ENCODE measurements at places on chromosomes 6 and 20.

- H3K27me3 ChIP-seq = peaks cover 10% of the 10 kb centered on the region
- H3K4me3 ChIP-seq = no peak overlapping the region
- H3K27ac ChIP-seq = no peak overlapping the region
- no peak for DNase-seq
Observed at GRCh38 chr6:155418017-155418761, 37.5 kb downstream of the NOX3 start.

DNA sequence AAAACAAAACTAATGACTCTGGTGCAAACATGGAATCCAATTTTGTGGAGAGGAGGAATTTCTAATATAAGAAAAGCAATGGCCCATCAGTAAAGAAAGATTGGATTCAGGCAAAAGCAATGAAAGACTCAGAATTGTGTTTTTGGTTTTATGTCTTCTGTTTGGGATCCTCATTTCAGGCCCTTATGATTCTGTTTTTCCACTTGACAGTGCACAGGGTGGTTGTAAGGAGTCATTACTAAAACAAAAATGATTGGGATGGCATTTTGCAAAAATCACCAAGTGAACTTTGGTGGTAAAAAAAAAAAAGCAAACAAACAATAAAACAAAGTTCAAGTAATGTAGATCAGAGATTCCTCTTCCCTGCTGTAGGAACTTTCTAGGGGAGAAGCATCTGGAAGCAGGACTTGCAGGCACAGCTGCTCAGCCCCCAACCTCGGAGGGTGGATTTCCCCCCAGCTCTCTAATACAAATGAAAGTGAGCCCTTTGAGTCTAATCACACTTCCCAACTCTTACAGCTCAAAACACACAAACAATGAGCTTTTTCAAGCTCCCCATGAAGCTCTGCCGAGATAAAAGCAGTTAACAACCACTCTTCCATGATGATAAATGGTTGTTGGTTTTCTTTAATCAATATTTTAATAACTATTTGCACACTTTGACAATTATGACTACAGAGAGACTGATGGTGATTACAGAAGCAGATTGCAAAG is 177.7 kb downstream of the ZDHHC14 start:
- H3K4me1 ChIP-seq = no peaks in the 10 kb centered on the region
- H3K27ac ChIP-seq = no peak overlapping the region
- peaks cover 4% of the 10 kb centered on the region for H3K36me3 ChIP-seq
- no peaks in the 10 kb centered on the region for H3K27me3 ChIP-seq
- no peak for DNase-seq

- peak; percentile 35 for DNase-seq
- H3K36me3 ChIP-seq = no peaks in the 10 kb centered on the region
- H3K27ac ChIP-seq = no peak overlapping the region
- no peaks in the 10 kb centered on the region for H3K27me3 ChIP-seq
Observed at GRCh38 chr20:36969051-36969450, 17.5 kb upstream of the SAMHD1 start.

DNA sequence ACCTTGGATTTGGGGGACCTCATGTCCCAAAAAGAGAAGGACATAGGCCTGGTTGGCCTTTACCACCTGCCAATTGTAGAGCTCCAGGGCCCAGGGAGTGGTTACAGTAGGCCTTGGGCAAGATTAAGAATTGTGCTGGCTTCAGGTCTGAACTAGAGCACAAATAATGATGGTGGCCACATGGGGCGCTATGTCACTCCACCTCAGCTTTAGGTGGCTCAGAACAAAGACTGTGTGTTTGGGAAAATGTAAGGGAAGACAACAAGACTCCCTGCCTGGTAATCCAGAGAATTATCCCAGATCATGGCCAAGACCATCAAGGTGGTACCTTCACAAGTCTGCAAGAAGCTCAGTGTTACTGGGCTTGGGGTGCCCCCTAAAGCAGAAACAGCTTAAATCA is 224.9 kb upstream of the OPRM1 start:
- H3K4me1 ChIP-seq = no peaks in the 10 kb centered on the region
- H3K36me3 ChIP-seq = no peaks in the 10 kb centered on the region

DNA sequence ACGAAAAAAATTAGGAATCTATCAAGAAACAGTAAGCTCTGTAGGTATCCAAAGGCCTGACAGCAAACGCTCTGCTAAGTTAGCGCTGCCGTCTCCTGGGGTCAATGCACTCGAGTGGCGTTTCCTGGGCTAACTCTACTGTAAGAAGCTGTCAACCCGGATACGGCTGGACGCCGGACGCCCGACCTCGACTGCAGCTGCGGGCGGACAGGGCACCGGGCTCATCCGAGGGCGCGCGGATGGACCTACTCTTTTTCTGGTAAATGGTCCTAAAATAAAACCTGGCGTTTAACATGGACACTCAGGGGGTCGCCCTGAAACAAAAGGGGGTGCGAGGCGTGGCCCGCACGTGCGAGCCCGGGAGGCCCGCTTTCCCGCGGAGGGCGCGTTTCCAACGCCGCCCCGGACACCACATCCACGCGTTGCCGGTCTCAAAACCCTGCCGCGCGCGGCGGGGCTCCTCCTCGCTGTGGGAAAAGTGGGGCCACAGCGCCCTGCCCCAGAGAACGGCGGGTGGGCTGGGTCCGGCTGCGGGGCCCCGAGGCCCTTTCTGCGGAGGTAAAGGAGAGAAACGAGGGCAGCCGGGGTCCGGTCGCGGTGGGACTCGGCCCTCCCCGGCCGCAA is 537 bp downstream of the TCP1 start:
- peak; percentile 68 for DNase-seq
- H3K4me3 ChIP-seq = peak overlapping the region; percentile 93
- peak overlapping the region; percentile 88 for H3K27ac ChIP-seq
- H3K27me3 ChIP-seq = no peaks in the 10 kb centered on the region
- peaks cover 78% of the 10 kb centered on the region for H3K36me3 ChIP-seq
- peaks cover 22% of the 10 kb centered on the region for H3K4me1 ChIP-seq

- no peak overlapping the region for H3K27ac ChIP-seq
- H3K4me1 ChIP-seq = no peaks in the 10 kb centered on the region
- H3K36me3 ChIP-seq = no peaks in the 10 kb centered on the region
- no peak for DNase-seq
- peaks cover 11% of the 10 kb centered on the region for H3K27me3 ChIP-seq
Observed at GRCh38 chr6:1325461-1326309, 13.8 kb downstream of the FOXQ1 start.
